ENCODE measurements at places on chromosomes 2 and 18. TPM values are rescaled to one million over a fixed set of nuclear protein-coding genes. Genes with fewer than 3 reads are reported as not detected.

- DNase-seq: no peak
Measured at GRCh38 chr2:71496156-71496770, 42.9 kb downstream of the DYSF start.

GRCh38 chr2:179024445-179024844 lies 25.5 kb downstream of the CCDC141 start:
- DNase-seq: no peak

- no peak for DNase-seq
Measured at GRCh38 chr2:31366733-31367132, 47.8 kb downstream of the XDH start.

- DNase-seq: no peak
Measured at GRCh38 chr18:7728297-7728696, 161.2 kb downstream of the PTPRM start.

- no peak for DNase-seq
Measured at GRCh38 chr18:49400398-49401072, 59.9 kb downstream of the DYM start.

Gene GRB14
- 3.4 TPM for total RNA-seq

Gene TMEM214
- total RNA-seq: 26.1 TPM

Gene SOCS6
- 30.3 TPM for total RNA-seq

DNA sequence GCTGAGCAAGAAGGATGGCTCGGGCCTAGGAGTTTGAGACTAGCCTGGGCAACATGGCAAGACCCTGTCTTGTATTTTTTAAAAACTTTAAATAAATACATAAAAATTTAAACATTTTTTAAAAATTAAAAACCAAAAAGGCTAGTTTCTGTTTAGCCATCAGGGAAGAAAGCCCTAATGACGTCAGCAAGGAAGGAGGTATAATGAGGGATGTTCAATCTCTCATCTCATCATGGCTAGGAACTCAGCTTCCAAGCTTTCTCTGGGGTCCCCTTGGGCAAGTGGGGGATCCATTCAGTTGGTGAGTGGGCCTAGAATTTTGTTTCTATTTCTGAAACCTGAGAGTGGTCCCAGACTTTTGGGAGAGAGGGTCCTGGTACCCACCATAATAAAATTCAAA lies 35.1 kb upstream of the SLC25A52 start:
- no peak for DNase-seq

- peak; percentile 75 for DNase-seq
Measured at GRCh38 chr2:191539068-191539467, 138.9 kb upstream of the NABP1 start.

DNA sequence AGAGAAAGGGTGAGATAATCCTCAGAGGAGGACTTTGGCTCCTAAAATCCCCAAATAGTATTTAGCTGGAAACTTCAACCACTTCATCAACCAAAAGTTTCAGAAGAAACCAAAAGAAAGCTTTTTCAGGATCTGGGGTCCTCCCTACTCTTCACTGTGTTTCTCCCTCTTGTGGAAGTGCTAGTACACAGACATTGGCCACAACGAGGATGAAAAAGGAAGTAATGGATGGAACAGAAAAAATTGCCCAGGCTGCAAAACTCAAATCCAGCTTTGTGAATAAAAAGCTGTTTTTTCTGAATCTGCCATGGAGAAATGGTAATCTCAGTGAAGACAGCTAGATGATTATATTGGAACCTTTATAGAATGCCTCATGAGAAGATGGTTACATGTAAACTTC lies 4.0 kb downstream of the PID1 start:
- DNase-seq: no peak

DNA sequence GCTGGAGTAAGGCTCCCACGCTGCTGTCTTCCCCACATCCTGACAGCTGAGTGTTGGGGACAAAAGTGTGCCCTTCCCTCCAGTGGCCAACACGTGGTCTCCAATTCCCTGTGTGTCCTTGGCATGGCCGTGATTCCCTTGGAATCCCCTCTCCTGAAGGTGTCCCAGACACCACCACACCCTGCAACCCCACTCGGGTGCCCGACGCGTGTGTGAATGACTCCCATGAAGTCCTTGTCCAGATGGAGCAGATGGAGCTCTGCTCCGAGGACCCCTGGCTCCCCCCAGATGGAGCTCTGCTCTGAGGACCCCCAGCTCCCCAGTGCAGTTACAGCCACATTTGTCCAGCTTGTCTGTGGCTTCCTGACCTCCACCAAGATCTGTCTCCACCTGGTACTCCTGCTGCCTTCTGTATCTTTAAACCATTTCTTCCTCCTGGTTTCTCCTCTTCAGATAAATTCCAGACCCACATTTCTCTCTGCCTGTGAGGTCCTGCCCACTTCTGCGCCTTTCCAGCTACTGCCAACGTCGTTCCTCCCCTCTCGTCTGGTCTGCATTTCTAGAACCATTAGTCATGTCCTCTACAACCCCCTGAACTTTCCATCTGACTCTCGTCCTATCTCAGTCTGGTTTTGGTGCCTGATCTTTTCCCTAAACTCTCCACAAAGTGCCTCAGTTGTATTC lies 86.8 kb upstream of the PXDN start:
- DNase-seq: no peak

- DNase-seq: no peak
Measured at GRCh38 chr2:184769686-184770085, 171.4 kb downstream of the ZNF804A start.

GRCh38 chr2:199928226-199928625 lies 17.1 kb downstream of the C2orf69 start:
- DNase-seq: no peak

Gene ELMOD3
- total RNA-seq: 21.5 TPM

GRCh38 chr2:2931318-2932075 lies 446.1 kb downstream of the EIPR1 start:
- DNase-seq: no peak

Gene SESTD1
- total RNA-seq: 24.8 TPM

- DNase-seq: no peak
Measured at GRCh38 chr2:86562485-86562921, 740 bp downstream of the CHMP3 start.

DNA sequence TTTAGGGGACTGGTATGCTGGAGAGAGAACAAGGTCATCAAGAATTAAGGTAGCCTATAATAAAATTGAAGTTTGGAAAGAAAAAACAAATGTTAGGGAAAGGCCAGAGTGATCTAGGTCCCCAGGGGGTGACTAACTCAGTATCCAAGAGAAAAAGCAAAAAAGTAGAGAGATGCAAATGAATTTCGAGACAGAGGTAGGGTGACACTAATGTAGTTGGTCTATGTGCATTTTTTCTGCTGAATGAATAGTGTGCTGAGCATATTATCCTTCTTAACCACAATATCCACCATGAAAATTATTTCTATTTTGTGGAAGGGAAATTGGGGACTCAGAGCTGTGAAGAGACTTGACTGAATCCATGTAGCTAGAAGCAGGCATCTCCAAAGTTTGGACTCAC lies 9.8 kb downstream of the IL36A start:
- no peak for DNase-seq

- DNase-seq: no peak
Measured at GRCh38 chr2:11055679-11056215, 99.5 kb upstream of the SLC66A3 start.

Gene RPE
- 92.3 TPM for total RNA-seq

GRCh38 chr2:54724560-54725342 lies 1.3 kb downstream of the EML6 start:
- DNase-seq: peak; percentile 80

Gene CYP26B1
- total RNA-seq: 1.2 TPM

Gene REG3A
- not detected for total RNA-seq

- peak; percentile 77 for DNase-seq
Measured at GRCh38 chr18:12766986-12767433, 64.2 kb downstream of the PSMG2 start.

Gene KCNG3
- 7.8 TPM for total RNA-seq

- DNase-seq: no peak
Measured at GRCh38 chr2:239569401-239570090, 168.7 kb upstream of the HDAC4 start.

- DNase-seq: no peak
Measured at GRCh38 chr2:69957965-69958364, 3.5 kb downstream of the ASPRV1 start.

Gene SPEG
- total RNA-seq: 18.4 TPM

DNA sequence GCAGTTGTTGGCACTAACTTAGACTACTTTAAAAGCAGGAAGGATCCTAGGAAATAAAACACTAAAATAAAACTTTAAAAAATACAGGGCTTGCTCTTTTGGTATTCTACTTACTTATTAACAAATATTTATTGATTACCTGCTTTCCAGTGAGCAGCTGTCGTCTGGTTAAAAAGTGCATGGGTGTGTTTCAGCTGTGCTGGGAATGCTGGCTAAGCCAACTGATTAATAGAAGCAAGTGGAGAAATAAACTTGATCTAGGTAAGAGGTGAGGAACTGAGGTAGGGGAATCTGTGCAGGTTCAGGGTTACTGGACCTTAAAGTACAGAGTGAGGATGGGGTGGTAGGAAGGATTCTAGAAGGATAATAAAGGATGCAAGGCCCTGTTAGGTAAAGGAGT lies 110.8 kb downstream of the SPTBN1 start:
- DNase-seq: no peak

GRCh38 chr2:228627510-228627909 lies 446.0 kb upstream of the SPHKAP start:
- DNase-seq: no peak

Gene PSMA8
- not detected for total RNA-seq

GRCh38 chr2:109174626-109175349 lies 45.8 kb downstream of the SH3RF3 start:
- DNase-seq: no peak

DNA sequence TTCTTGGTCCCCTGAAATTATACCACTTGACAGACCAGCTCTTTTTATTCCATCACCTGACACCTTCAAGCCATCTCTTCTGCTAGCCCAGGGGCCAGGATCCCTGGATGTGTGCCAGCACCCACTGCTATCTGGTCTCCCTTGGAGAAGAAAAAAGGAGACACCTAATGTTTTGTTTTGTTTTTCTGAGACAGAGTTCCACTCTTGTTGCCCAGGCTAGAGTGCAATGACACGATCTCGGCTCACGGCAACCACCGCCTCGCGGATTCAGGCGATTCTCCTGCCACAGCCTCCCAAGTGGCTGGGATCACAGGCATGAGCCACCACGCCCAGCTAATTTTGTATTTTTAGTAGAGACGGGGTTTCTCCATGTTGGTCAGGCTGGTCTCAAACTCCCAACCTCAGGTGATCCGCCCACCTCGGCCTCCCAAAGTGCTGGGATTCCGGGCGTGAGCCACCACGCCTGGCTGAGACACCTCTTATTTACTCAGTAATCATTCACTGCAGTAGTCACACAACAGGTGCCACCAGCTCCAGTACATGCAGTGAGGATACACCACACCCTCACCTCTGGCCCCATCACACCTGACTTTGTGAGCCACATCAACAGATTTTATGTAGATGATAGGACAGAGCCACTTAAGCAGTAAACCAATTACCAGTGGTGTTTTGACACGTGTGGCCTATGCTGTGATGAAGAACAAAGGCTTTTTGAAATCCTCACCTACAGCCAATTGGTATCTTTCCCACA lies 42.8 kb upstream of the PCBP1 start:
- no peak for DNase-seq

GRCh38 chr2:241514986-241515737 lies 6.8 kb upstream of the STK25 start:
- DNase-seq: no peak

DNA sequence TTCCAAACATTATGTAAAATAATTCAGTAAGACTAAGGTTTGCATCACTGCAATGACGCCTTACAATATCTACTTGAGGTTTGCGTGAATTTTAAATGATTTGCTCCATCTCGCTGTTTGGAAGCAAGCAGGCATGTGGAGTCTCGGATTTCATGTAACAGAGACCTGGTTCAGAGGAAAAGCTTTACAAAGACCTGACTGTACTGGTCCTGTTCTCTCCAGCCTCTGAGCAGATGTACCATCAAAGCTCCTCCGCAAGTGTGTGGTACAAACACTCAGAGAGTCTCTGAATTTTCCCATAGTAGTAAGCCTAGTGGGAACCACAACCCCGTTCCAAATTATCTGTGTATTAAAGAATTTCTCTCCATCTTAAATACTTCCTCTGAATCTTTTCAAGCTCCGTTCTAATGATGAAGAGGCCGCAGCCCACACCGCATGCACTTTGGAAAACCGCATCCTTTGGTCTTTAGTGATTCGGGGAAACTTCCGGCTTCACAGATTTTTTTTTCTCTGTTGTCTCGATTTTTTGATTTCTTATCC lies 728.1 kb upstream of the SOX11 start:
- DNase-seq: no peak

GRCh38 chr2:178542161-178542560 lies 61.9 kb downstream of the PLEKHA3 start:
- DNase-seq: no peak

Gene MCM6
- 74.4 TPM for total RNA-seq

Gene POTEI
- total RNA-seq: 1.8 TPM

DNA sequence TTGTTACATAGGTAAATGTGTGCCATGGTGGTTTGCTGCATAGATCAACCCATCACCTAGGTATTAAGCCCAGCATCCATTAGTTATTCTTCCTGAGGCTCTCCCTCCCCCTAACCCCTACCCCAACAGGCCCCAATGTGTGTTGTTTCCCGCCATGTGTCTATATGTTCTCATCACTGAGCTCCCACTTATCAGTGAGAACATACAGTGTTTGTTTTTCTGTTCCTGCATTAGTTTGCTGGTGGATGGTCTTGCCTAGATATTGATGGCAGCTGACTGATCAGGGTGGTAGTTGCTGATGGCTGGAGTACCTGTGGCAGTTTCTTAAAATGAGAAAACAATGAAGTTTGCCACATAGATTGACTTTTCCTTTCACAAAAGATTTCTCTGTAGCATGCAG lies 34.6 kb upstream of the MSTN start:
- DNase-seq: no peak

- DNase-seq: no peak
Measured at GRCh38 chr2:127853671-127854070, 4.3 kb downstream of the POLR2D start.

GRCh38 chr2:238449909-238450417 lies 23.2 kb downstream of the ASB1 start:
- no peak for DNase-seq

GRCh38 chr2:206011795-206012194 lies 74.2 kb downstream of the INO80D start:
- DNase-seq: no peak

GRCh38 chr18:60064271-60064670 lies 164.5 kb downstream of the PMAIP1 start:
- no peak for DNase-seq

Gene E2F6
- total RNA-seq: 36.3 TPM

Gene HOXD1
- not detected for total RNA-seq

DNA sequence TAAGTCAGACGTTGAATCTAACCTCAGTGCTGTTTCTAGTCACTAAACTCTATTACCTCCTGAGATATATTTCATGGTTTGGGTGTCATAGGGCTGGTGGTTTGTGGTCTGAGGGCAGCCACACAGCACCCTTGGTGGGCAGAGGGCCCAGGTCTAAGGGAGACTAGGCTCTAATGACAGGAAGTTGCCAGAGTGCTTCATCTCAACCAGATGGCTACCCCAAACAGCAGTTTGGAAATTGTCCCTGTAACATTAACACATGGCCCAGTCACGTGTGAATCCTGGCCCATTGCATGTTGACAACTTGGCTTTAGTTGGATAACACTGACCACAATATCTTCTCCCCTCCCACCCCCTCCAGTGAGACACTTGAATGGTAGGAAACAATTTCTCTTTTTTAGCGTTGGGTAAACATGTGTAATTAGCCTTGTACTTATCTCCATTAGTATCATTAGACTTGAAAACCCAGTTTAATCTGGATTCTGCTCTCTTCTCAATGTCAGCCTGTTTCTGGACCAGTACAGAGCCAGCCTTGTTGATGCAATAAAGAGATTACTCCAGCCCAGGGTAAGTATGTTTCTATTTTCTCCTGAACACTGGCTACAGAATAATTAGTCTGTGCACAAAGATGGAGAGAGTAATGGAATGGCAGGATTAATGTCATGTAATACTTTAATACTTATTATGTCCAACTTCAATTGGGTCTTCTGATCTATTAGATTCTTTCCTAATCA lies 187.8 kb upstream of the SIX3 start:
- DNase-seq: no peak
